ENCODE measurements at places on chromosomes 7 and 10. TPM values are rescaled to one million over a fixed set of nuclear protein-coding genes. Genes with fewer than 3 reads are reported as not detected.

DNA sequence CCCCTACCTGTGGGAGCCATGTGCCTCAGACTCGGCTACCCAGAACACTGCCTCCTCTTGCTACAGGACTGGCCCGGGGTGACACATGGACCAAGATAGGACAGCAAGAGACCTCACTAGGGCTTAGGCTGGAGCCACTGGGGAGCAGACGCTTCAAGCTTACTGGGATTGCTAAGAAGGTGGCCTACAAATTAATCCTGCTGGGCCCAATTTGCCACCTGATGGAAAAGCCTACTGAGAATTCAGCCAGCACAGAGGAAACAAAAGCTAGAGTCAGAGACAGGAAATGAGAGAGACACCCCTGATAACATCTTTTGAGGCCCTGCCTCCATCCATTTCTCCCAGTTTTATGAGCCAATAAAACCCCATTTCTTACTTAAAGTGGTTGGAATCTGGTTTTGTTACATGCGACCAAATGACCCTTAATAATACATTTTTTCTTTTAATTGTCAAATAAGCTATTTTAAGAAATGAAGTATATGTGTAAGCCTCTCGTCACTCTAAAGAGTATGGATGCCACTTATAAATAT, 282.1 kb downstream of the CXCL12 start:
- DNase-seq = no peak

DNA sequence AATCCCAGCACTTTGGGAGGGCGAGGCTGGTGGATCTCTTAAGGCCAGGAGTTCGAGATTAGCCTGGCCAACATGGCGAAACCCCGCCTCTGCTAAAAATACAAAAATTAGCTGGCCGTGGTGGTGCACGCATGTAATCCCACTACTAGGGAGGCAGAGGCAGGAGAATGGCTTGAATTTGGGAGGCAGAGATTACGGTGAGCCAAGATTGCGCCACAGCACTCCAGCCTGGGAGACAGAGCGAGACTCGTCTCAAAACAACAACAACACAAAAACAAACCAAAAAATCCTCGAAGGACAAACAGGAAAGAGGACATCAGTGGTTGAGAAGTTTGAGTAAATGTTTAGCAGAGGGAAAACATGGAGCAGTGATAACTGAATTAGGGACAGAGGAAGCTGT, 52.3 kb upstream of the FAM3C start:
- DNase-seq = no peak

SPACDR gene
- not detected for total RNA-seq

DNA sequence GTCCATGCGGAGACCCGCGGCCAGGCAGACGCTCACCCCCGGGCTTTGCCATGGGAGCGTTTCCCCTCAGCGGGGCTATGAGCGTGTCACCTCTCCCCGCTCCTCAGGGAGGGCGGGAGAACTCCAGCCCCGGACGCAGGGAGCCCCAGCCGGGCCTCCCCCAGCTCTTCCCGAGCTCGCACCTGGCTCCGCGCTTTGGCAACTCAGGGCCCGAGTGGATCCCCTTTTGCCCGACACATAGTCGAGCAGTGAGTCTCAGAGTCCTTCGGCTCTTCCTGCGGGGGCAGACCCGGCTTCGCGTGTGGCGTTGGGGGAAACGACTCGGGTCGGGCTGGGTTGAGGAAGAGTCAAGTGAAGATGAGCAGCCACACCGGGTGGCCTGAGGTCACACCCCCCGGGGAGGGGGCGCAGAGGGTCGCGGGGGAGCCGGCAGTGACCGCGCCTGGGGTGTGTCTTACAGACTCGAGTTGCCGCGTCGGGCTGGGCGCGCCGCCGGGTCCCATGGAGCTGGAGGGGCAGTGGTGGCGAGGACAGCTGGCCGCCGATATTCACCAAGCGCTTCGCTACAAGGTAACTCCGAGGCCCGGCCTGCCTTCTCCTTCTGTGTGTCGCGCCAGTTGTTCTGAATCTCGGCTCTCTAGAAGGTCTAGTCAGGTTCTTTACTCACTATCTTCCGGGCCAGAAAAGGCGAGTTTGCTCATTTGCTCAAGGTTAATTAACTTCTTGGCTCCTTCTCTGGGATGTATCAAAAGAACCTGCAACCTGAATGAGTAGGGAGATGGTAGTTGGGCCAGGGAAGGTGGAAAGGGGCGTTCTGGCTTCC, 721 bp downstream of the CCNJ start:
- no peak for DNase-seq

DNA sequence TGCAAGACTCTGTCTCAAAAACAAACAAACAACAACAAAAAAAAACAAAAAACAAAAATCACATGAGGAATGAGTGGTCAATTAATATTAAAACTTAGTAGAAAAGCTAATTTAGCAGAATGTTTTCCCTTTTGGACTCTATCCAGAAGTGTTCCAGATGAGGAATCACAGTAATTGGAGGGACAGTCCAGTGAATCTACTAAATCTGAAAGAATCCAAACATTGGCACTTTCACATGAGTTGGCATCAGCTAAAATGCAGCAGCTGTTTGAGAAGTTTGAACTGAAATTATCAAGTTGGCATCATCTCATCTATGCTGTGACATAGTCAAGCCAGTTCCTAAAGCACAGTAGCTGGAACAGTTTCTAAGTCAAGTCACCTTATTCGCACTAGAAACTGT, 367.8 kb downstream of the PPP1R3A start:
- no peak for DNase-seq

DNA sequence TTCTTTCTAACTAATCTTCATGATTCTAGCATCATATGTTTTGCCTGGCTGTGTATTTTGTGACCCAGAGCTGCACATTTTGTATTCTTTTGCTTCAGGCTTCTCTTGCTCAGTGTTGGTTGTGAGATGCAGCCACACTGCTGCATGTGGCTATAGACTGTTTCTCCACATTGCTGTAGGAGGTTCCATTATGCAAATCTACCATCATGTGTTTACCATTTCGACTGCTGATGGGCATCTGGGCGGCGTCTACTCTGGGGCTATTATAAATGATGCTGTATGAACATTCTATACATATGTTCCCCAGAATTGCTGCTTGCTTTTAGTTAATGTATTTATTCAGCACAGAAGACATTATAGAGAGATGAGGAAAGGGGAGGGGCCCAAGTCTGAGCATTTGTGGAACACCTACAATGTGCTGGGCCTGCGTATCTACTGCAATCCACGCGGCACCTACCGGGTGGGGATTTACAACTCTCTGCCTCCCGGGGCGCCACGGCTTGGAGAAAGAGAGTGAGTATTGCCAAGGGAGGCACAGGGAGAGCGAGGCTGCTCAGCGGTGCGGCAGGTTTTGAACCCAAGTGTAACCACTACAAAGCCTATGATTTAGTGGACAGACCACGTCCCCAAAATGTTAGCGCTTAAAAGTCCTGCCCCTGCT, 172.5 kb downstream of the PRKAG2 start:
- DNase-seq = no peak

DIP2C gene
- 18.4 TPM for total RNA-seq

DNA sequence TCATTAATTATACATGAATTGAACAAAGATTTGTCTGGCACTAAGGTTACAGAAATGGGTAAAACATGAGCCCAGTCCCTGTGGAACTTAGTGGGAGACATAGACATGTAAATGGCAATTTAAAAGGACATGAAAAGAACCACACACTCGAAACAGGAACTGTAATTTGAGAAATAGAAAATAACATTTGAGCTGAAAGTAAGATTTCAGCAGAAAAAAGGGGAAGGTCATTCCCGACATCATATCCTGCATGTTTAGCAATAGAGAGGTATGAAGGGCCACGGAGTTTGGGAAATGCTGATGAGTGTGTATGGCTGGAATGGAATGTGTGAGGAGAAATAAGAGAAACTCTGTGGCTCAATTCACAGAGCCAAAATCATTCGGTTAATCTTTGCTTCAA, 175.4 kb upstream of the AHR start:
- DNase-seq = no peak

CPA1 gene
- not detected for total RNA-seq

PROSER2 gene
- 8.1 TPM for total RNA-seq

DNA sequence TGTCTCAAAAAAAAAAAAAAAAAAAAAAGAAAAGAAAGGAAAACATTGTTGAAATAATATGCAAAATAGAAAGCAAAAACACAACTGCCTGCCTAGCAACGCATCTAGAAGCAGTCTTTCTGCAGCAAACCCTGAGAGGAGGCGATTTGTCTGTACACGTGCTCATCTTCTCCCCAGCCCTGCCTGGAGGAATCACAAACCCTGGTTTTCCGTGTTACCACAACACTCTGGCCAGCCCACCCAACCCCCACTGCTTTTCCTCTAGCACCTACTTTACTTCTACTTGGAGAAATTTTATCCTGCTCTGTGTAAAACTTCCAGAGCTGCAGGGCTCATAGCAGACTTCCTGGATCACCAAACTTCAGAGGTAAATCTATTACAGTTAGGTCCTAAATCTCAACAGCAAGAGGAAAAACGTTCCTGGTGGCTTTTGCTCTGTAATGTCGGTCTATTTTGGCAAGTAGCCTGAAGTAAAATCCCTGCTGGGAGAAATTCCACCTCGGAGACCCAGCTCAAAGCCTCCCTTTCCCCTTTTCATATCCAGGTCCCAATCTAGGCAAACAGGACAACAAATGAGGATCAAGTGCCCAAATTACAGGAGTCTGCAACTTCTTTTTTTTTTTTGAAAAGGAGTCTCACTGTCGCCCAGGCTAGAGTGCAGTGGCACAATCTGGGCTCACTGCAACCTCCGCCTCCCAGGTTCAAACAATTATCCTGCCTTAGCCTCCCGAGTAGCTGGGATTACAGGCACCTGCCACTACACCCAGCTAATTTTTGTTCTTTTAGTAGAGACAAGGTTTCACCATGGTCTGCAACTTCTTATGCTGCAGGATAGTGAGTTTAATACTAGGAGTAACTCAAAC, 91.6 kb downstream of the DNMBP start:
- DNase-seq = no peak

- no peak for DNase-seq
Observed at GRCh38 chr7:18590744-18591340, 95.3 kb downstream of the HDAC9 start.

DNA sequence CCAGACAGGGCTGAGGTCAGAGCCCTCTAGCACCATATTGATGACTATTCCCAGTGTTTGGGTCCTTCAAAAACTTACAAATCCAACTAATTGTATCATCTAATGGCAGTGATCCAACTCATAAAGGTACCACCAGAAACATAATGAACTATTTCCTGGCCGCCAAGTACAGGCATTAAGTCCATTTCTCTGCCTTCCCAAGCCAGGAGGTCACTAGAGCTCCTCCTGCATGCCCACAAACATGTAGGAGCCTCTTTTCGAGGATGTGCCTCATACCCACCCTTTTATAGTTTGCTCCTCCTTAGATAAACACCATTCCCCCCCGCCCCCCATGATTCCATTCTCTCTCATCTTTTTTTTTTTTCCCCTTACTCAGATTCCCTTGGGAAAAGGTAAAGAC, 91.3 kb downstream of the CHN2 start:
- DNase-seq = no peak

DNA sequence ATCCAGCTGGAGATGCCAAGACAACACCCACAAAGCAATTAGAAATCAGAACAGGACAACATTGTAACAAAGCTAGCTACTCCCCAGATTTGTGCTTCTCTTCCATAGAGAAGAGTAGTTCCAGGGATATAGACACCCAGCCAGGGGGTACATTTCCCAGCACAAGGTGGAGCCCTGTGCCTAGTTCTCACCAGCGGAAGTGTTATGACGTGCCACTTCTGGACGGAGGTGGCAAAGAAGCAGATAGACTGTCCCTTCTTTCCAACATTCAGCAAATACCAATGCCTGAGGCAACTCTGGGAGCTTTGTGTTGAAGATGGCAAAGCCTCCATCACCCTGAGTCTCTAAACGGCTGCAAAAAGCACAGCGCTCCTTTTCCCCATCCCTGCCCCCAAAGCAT, 23.4 kb upstream of the GSAP start:
- DNase-seq = no peak

- no peak for DNase-seq
Observed at GRCh38 chr10:48497780-48498770, 106.8 kb downstream of the ARHGAP22 start.

DNA sequence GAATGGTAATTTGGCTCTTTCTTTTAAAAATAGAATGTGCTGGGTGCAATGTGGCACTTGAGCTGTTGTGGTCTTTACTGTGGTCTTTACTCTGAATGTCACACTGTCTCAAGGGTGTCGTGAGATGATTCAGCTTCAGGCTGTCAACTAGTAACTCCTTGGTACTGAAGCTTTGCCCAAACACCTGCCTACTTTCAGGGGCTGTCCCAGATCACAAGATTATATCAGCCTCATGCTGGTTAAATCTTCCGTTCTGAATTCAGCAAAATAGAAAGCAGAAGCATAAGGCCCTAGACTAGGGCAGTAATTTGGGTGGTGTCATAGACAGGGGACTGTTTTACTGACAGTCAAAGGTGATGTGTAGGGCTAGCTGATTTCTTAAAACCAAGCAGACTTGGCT, 110.9 kb downstream of the BAMBI start:
- DNase-seq = no peak

- no peak for DNase-seq
Observed at GRCh38 chr7:141737118-141737835, 881 bp upstream of the SSBP1 start.

NDUFB8 gene
- 143 TPM for total RNA-seq

TMED4 gene
- 102 TPM for total RNA-seq

- DNase-seq = no peak
Observed at GRCh38 chr10:7412928-7413282, 2.1 kb upstream of the SFMBT2 start.

DNA sequence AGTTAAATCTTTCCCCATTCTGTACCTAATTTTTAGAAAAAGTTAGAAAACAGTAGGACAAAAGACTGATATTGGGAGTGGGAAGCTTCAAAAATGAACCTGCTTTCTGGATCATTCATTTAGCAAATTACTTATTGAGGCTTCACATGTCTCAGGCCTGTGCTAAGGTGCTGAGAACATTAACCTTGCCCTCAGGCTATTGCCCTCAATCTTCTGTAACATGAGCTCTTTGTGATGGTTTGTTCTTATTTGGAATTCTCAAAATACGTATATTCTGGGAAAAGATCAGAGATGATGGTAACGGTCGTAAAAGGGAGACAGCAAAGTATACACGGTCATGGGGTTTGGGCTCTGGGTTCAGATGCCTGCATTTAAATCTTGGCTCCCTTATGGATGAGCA, 39.5 kb upstream of the PRKG1 start:
- no peak for DNase-seq

PSPH gene
- total RNA-seq = 13.3 TPM

EPHB4 gene
- 72.4 TPM for total RNA-seq

- DNase-seq = no peak
Observed at GRCh38 chr7:18890885-18891621, 226.4 kb downstream of the TWIST1 start.

GRCh38 chr7:157293413-157293788, 43.4 kb upstream of the DNAJB6 start:
- DNase-seq = peak; percentile 83

- no peak for DNase-seq
Observed at GRCh38 chr7:93375603-93376002, 143.4 kb downstream of the VPS50 start.

DNA sequence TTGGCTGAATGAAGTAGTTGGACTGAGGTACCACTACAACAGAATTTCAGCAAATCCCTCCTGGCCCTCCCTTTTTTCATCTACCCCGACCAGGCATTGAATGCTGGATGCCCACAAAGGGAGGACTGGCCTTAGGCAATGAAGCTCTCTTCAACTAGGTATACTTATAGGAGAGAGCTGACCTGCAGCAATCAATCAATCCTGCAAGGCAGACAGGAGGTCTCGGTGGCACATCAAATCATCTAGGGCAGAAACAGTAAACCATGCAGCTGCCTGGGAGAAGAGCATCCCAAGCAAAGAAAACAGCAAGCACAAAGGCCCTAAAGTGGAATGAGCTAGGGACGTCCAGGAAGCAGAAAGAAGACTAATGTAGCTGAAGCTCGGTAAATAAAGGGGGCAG, 2.4 kb upstream of the ABRAXAS2 start:
- no peak for DNase-seq

- no peak for DNase-seq
Observed at GRCh38 chr10:125625586-125625985, 57.4 kb downstream of the TEX36 start.
